ENCODE measurements at places on chromosomes 6 and 20.

DNA sequence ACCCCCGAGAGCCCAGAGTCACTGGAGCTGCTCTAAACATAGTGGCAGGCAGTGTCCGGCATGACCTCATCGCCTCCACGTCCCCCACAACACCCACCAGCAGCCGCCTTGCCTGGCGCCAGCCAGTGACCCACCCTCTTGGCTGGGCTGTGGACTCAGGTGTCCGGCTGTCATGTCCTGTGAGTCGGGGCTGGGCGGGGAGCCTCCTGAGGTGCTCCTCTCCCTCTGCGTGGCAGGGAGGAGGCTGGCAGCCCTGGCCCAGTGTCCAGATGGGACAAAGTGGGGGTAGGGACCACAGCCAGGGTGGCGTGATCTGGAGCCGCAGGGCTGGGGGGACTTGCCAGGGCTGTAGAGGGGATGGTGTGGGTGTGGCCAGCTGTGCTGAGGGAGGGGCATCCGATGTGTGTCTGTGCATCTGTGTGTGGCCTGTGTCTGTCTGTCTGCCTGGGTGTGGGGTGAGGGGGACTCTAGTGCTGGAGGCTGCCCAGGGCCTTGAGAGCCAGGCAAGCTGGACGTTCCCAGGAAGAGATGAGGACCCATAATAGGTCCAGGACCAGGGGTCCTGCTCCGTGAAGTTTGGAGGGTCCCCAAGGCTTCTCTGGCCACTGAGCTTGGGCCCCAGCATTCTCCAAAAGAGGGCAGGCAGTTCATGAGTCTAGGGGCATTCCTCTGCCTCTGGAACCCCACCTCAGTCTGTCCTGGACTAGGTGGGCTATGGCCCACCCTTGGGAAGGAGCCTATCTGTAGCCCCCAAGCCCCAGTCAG lies 2.3 kb upstream of the SOX18 start:
- DNase-seq: no peak

GRCh38 chr6:157460182-157460999 lies 79.4 kb downstream of the ZDHHC14 start:
- no peak for DNase-seq

DNA sequence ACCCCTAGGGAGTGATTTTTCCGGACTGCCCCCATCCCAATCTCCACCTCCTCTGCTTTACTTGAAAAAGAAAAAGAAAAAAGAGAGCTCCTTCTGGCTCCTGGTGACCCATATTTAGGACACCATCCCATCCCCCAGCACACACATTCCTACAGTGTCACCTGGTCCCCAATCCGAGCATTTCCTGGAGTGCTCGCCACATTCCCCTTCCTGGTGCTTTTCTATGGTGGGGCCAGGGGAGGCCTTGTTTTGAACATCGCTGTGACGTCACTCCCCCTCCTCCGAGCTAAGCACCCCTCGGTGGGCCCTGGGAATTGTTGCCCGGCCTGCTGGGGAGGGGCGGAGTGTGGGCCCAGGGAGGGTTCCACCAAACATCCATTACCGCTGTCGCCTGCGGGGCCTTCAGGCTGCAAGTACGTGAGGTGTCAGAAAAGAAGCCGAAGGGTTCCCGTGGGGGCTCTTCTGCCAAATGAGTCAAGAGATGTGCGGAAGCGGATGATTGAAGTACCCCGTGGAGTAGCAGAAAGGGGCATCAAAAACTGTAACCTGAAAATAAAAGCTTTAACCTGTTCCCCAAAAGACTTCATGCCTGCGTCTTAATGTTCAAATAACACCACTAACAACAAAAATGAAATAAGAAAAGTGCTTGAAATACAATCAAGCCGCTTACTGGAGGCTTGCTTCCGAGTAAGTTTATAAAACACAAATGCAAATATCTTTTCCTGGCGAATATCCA lies 2.8 kb upstream of the FOXC1 start:
- DNase-seq: no peak

DNA sequence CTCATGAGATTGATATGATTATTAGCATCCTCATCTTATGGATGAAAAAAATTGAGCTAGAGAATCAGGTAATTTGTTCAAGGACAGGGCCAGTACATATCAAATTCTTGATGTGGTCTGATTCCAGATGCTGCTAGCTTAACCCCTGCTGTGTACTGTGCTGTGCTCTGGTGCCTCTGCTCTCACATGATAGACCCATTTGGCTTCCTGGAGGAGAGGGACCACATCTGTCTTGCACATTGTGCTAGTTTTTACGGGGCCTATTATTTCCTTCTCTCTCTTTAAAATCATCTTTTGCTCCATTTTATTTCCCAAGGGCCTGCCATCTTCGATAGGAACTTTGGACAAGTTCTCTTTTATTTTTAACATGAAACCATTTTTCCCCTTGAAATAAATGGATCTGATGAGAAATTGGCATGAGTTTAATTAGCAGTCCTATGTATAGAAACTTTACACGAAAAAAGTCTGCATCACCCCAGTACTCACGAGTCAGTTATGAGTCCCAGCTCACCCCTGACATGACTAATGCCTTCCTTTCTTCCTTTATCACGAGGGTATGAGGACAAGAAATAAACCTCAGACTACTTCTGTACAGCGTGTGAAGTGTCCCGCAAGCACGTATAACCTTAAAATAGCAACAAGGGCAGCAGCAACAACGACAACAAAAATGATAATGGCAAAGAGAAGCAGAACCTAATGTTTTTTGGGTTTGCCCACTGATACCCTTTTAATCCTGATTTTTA lies 26.5 kb downstream of the CD109 start:
- peak; percentile 12 for DNase-seq

DNA sequence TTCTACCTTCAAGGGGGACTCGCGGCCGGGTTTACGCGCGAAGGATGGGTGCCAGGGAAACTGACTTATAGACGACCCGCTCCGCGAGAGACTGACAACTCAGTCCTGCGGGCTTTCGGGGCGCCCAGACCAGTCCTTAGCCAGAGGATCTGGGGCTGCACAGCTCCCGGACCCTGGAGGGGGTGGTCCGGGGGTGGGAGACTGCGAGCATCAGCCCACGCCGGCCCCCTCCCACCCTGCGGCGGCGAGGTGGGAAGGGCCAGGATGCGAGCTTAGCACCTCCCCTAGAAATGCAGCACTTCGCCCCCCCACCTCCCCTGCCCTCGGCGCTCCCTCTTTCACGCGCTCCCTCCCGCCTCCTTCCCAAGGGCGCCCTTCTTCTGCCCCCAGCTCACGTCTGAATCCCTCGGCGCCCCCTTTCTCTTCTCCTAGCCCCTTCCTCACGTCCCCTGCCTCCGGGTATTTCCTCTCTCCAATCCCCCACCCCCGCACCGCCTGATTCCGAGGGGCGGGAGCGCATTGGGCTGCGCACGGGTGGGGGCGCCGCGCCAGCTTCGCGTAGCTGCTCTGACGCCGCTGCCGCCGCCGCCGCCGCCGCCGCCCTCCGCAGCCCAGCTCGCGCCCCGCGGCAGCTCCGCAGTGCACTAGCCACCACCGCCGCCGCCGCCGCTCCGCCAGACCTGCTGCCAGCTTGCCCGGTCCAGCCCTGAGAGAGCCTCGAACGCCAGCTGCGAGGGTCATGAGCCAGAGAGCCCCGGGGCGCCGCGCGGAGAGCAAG lies at the start of gene SLC32A1:
Gene SLC32A1, plus strand, starts transcription at position 639 of the 778 bp plus-strand sequence. CDS start 239 bp downstream, outside the sequence.
- no peak for DNase-seq

- DNase-seq: no peak
These were observed 290.0 kb upstream of the SUPT3H start for GRCh38 chr6:45667766-45668165.

- no peak for DNase-seq
These were observed 273.8 kb upstream of the AGPAT4 start for GRCh38 chr6:161547617-161548016.

DNA sequence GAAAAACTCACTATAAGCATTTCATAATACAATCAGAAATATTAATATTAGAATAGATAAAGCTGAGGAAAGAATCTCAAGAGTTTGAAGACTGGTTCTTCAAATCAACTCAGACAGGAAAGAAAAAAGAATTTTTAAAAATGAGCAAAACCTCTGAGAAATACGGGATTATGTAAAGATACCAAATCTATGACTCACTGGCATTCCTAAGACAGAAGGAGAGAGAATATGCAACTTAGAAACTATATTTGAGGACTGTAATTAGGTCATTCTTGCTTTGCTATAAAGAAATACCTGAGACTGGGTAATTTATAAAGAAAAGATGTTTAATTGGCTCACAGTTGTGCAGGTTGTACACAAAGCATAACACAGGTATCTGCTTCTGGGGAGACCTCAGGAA lies 665.1 kb downstream of the RNF144B start:
- no peak for DNase-seq

DNA sequence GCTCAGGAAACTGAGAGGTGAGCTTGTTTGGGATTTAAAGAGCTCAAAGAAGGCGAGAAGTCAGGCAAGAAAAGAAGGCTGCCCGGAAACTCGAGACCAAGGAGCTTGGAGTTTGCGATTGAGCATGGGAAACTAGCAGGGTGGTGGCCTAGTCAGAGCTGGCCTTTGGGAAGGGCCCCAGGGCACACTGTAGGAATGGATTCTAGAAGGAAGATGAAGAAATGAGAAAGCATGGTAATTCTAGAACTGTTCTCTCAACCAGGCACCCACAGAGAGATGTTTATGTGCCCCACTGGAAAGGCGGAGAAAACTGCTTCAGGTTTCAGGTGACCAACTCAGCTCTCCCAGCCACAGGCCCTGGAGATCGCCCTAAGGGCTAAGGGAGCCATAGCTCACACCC lies 126.2 kb downstream of the FOXO3 start:
- no peak for DNase-seq

DNA sequence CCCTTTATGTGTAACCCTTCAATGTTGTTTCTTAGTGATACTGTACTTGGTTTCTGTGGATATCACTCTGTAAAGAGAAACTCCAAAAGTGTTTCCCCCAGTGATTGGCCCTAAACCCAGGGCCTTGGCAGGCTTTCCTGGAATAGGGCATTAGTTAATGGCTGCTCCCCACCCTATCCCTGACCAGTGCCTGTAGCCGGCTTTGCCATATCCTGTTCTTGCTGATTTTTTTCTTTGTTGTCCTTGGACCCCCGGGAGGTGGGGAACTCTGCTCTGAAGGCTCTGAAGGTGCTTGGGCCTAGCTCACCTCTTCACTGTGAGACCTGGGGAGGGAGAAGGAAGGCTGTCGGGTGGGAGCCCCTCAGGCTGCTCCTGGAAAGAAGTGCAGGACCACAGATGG lies 120.1 kb downstream of the TCP11 start:
- no peak for DNase-seq

DNA sequence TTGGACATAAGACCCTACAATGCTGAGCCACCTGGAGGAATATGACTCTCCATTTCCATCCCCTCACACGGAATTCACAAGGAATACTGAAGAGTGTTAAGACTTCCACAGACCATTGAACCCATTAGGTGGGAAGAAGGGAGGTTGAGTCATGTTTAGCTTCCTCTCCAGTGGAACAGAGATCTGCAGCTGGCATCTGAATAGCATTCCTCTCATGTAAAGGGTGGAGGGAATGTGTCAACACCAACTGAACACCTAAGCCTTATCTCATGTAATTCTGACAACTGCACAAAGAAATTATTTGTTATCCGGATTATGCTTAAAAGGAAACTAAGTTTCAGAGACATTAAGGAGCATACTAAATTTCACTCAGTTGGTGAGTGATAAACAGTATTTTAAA lies 705.9 kb downstream of the MAFB start:
- no peak for DNase-seq

GRCh38 chr20:2237059-2237458 lies 58.7 kb upstream of the TGM3 start:
- DNase-seq: no peak

DNA sequence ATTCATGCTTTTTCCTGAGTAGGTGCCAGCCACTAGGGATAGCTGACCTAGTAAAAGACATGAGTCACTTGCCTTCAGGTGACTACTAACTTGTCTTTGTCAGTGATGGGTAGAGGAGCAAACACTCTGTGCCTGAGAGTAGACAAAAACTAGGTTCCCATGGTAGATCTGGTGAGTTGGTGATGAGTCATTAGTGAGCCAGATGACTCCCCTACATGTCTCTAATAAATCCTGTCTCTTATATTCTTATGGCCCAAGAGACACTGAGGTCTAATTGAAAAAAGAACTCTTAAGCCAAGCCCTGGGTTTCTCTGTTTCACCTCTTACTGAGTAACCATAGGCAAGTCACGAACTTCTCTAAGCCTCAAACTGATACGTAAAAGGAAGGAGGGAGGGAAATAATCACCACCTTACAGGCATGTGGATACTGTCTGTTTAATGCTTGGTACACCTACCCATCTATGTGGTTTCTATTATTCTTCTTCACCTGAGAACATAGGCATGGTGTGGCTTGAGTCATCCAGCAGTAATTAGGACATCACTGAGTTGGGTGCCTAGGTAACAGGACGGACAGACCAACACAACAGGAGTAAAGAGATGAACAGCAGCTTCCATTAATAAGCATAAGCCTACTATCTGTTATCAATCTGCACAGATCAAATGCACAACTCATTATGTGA lies 20.3 kb downstream of the TTPAL start:
- no peak for DNase-seq

Measured in CD4-positive, alpha-beta T cell treated with Interleukin-1 beta for 1 hour (primary cell).